ENCODE measurements at places on chromosomes 16 and 17.
A peak's percentile ranks its signal among the peaks of the same experiment; 100 is the strongest.

DNA sequence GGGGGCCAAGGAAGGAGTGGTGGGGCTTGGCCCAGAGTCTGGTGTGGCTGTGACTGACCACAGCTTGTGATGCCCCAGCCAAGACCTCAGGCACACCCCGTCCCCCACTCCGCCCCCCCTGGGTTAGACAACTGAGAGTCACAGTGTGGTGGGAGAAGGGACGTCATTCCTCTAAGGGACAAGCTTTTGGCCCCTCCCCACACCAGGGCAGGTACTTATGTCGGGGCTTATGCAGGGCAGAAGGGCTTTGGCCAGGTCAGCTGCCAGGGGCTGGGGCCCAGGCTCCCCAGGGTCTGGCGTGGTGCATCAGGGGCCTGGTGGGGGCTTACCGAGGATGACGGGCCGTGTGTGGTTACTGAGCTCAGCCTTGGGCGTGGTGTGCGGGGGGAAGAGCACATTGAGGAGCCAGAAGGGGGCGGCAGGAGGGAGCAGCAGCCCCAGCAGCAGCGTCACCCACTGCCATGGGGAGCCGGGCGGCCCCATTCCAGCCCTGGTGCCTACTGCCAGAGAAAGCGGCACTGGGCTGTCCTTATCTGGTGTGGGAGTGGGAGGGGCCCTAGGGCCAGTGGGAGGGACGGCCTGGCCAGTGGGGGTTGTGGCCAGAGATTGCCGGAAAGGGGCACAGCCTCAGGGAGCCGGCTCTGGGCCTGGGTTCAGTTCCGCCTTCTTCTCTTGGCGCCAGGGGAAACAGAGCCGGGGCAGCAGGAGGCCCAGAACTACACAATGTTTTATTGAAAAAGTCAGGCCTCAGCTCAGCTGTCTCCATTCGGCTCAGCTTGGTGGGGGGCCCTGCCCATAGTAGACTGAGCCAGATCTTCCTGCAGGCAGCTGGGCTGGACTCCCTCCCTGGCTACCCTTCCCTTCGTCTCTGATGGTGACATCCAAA, at the start of gene LCAT:
Gene LCAT, minus strand, starts transcription at position 502 of the 886 bp plus-strand sequence. Its CDS starts 19 bp downstream, at position 483.
- no peak for DNase-seq

DNA sequence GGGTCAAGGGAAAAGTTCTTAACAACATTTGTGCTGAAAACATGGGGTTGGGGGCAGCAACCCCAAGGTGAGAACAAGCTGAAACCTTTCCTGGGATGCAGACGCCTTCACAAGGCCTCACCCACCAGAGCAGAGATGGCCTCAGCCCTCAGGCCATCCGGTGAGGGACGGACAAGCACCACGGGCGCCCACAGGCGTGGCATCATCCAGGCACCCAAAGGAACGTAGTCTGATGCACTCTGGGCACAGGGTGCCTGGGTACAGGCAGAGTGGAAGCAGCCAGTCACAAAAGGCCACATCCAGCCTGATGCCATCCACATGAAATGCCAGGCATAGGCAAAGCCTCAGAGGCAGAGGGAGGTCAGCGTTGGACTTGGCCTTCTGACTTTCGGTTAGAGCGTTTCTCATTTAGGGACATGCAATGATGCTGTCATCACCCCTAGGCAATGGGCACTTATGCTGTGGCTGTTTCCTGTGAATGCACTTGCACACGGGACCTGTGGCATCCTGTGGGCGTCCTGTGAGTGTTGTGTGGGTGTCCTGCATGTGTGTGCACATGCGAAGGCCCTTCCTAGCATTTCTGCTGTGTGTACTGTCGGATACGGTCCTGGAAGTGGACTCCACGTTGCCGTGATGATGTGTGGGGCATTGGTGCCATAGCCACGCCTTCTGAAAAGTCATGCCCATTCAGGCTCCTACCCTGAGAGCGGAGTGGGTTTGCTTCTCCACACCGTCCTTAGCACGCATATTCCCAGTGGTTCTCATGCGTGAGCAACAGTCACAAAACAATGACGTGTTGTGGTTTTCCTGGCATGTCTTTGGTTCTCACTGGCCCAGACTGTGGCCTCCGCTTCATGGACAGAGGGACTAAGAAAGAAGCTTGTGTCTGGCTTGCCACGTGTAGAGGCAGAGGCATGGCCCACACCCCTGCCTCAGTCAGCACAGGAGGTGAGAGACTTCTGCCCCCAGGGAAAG, 52.7 kb upstream of the ZNF469 start:
- no peak for DNase-seq

DNA sequence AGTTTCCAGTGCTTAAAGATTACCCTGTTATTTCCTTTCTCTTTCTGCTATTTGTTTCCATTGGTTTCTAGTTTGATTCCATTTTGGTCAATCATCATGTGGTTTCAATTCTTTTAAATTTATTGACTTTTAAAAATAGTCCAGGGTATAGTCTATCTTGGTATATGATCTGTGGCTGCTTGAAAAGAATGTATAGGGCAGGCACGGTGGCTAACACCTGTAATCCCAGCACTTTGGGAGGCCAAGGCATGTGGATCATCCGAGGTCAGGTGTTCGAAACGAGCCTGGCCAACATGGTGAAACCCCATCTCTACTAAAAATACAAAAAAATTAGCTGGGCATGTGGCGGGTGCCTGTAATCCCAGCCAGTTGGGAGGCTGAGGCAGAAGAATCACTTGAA, 34.5 kb upstream of the NACA2 start:
- no peak for DNase-seq

GRCh38 chr17:81686614-81687013, 2.8 kb downstream of the HGS start:
- DNase-seq, result no peak

- peak; percentile 26 for DNase-seq
Measured at GRCh38 chr17:58120195-58120822, 27.9 kb upstream of the OR4D1 start.

GRCh38 chr17:74343526-74344284, 17.7 kb downstream of the KIF19 start:
- no peak for DNase-seq

- no peak for DNase-seq
Measured at GRCh38 chr17:35731917-35732805, 722 bp downstream of the RASL10B start.

GRCh38 chr16:68116256-68116867, 31.2 kb downstream of the NFATC3 start:
- DNase-seq, result no peak

DNA sequence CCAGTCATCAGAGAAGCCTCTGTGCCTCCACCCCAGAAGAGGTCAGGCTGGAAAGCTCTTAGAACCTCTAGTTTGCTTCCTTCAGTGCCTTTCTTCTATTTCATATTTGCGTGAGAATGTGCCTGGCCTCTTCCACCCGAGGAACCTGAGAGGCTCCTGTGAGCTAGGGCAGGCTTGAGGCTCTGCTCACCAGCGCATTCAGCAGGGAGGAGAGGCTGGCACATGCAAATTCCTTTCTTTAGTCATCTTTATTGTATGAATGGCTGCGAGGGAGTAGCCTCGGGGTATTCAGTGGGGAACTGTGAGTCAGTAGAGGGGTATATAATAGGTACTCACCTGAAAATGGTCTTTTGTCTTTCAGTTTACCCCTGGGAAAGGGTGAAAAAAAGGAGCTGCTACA, 268.3 kb downstream of the ABCC12 start:
- DNase-seq, result no peak

GRCh38 chr17:78995761-78996451, 13.7 kb downstream of the CANT1 start:
- no peak for DNase-seq

GRCh38 chr17:62703261-62703775, 75.8 kb downstream of the MRC2 start:
- no peak for DNase-seq

GRCh38 chr17:74750327-74751069, 2.1 kb downstream of the NHERF1 start:
- no peak for DNase-seq

GRCh38 chr17:67656494-67657203, 61.1 kb upstream of the NOL11 start:
- DNase-seq, result no peak

DNA sequence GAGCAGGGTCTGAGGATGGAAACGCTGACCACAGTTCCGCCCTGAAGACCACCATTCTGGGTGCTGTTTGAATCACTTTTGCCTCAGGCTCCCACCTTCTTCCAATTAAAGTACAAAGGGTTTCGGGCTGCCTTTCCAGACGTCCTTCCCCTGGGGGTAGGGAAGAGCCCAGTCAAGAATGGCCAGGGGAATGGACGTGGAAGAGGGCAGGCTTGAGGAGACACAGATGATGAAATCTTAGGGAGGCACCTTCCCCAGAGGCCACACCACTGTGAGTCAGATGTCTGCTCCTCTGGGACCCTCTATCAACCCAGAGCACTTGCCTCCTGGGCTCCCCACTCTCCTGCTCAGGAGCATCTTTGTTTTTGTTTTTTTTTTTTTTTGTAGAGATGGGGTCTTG, 27.5 kb upstream of the MTSS2 start:
- DNase-seq, result no peak

DNA sequence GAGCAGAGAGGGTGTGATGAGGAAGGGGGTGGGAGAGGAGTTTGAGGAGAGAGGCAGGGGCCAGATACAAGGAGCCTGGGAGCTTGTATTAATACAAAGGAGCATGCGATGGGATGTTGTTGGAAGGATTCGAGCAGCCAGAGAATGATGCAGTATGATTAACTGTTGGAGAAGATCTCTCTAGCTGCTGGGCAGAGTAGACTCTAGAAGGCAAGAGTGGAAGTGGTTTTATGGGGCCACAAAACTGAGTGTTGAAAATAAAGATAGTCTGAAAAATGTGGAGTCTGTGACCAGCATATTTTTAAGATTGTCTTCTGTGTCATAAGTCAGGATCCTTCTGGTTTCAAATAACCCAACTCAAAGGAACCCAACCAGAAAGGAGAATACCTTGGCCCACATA, 98.3 kb downstream of the MSI2 start:
- DNase-seq, result no peak

- no peak for DNase-seq
Measured at GRCh38 chr16:66553223-66553622, 847 bp downstream of the CKLF start.

- no peak for DNase-seq
Measured at GRCh38 chr16:67804853-67805542, 1.4 kb downstream of the RANBP10 start.

- no peak for DNase-seq
Measured at GRCh38 chr17:49074851-49075540, 57.6 kb upstream of the B4GALNT2 start.

GRCh38 chr16:88059701-88060386, 108.6 kb downstream of the BANP start:
- no peak for DNase-seq

DNA sequence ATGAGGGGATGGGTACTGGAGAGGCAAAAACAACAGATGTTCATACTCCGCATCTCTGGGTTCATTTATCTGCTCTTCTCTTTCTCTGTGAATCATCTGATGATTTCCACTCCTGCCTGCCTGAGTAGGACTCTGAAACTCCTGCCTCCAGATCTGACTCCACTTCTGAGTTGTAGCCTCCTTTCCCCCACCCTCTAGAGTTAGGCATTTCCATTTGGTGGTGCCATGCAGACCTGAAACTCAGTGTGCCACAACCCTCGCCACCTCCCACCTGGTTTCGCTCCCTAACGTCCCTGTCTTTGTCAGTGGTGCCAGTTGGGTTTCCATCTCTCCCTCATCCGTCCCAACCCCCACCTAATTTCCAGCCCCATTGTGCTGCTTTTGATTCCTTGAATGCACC, 126.2 kb downstream of the PRKCB start:
- no peak for DNase-seq

DNA sequence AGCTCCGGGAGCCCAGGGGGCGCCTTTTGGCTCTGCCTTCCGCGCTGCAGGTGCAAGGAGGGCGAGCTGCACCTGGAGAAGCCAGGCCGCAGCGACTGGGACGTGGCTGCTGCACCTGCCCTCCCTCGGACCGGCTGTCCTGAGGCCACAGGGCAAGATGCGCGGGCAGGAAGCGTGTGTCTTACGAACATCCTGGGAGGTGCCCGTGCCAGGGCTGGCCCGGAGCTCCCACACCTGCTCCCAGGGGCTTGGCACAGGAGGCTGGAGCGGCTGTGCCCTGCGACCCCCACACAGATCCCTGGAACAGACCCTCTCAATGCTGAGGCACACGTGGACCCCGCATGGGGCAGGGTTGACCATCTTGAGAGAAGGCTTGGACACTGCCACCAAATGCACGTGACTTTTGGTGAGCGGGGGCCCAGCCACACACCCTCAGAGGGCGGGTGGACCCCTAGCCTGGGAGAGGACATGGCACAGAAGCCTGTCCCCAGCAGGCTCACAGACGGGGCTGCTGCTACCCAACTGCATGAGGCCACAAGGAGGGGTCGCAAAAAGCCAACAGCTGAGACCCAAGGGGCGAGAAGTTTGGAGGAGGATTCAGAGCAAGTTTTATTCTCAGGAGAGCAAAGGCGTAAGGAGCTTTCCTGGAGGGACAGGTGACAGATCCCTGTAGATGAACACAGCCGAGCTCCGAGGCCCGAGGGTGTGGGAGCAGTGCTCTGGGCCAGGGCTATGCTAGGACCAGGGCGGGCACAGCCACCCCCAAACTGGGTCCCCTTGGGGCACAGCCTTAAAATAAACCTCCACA, 11.4 kb downstream of the NDUFAF8 start:
- DNase-seq, result no peak

DNA sequence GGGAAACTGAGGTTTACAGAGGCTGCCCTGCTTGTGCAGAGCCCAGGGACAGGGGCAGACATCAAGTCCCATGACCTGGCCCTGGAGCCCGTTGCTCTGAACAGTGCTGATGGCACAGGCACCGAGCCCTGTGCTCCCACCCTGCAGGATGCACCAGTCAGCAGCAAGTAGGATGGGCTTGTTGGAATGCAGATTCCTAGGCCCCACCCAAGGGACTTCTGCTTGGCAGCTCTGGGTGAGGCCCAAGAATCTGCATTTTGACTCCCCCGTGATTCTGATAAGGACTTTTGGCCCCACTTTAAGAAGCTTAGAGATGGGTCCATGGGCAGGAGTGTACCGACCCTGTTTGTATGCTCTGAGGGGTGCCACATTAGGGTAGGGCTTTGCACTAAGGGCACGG, 23.3 kb downstream of the LASP1 start:
- DNase-seq, result no peak

- no peak for DNase-seq
Measured at GRCh38 chr16:19783363-19784182, 65.5 kb downstream of the IQCK start.

DNA sequence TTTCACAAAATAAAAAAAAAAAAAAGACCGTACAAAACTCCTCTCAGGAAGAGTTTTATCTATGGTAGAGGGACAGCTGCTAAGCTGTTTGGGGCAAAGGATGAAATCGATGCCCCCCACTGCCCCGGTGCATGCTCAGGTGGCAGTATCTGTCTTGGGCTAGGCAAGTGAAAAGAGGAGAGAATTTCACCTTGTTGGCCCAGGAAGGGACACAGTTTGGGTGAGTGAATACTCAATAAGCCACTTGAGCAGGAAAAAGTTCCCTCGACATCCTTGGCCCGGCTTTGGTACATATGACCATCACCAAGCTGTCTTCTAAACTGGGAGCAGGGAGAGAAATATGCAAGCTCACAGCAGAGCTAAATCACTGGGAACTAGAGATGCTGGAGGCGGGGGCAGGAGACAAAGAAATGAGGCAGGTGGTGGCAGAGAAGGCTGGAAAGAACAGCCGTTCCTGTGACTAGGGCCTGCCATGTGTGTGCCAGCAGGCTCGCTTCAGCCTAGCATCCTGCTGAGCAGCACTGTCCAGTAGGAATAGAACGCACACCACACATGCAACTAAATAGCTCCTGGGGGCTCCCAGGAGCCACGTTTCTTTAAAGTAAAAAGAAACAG, 8.2 kb upstream of the EIF1 start:
- no peak for DNase-seq
